ENCODE measurements at places on chromosomes 12 and 14. TPM values are rescaled to one million over a fixed set of nuclear protein-coding genes. Genes with fewer than 3 reads are reported as not detected.

- no peak for DNase-seq
- no peaks in the 10 kb centered on the region for H3K36me3 ChIP-seq
- H3K27me3 ChIP-seq = no peaks in the 10 kb centered on the region
Measured at GRCh38 chr14:35969310-35969709, 143.2 kb downstream of the BRMS1L start.

The RCOR1 gene
- 11.9 TPM for total RNA-seq

- peak overlapping the region; percentile 95 for H3K27ac ChIP-seq
- peak overlapping the region; percentile 98 for H3K4me3 ChIP-seq
- H3K27me3 ChIP-seq = no peaks in the 10 kb centered on the region
- DNase-seq = peak; percentile 95
- H3K36me3 ChIP-seq = peaks cover 20% of the 10 kb centered on the region
- peaks cover 52% of the 10 kb centered on the region for H3K4me1 ChIP-seq
Measured at GRCh38 chr12:46370792-46371717, 1.5 kb downstream of the SLC38A2 start.

The WNK1 gene
- total RNA-seq = 73.6 TPM

The HAL gene
- not detected for total RNA-seq

DNA sequence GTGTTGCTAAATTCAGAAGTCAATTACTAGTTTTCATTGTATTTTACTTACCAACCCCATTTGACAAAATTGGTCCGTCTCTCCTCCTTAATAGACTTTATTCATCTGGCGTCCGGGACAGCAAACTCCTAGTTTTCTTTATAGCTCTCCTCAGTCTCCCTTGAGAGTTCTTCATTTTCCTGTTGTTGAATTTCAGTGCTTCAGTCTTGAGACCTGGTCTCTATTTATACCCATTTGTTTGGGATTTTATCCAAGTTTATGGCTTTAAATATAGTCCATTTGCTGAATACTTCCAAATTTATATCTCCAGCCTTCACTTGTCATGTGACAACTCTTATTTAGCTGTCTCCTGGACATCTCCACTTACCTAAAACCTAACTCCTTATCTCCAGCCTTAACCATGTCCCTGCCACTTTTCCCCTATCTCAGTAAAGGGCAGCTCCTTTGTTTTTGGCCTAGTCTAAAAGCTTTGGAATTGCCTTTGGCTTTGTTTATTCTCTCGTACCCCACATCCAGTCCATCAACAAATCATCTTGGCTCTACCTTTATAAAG, 23.5 kb downstream of the KTN1 start:
- no peaks in the 10 kb centered on the region for H3K27me3 ChIP-seq
- no peak for DNase-seq
- H3K4me3 ChIP-seq = no peak overlapping the region
- no peaks in the 10 kb centered on the region for H3K36me3 ChIP-seq
- no peak overlapping the region for H3K27ac ChIP-seq

GRCh38 chr14:102071283-102071998, 15.4 kb downstream of the HSP90AA1 start:
- no peaks in the 10 kb centered on the region for H3K27me3 ChIP-seq
- DNase-seq = no peak
- no peak overlapping the region for H3K4me3 ChIP-seq
- H3K27ac ChIP-seq = no peak overlapping the region

DNA sequence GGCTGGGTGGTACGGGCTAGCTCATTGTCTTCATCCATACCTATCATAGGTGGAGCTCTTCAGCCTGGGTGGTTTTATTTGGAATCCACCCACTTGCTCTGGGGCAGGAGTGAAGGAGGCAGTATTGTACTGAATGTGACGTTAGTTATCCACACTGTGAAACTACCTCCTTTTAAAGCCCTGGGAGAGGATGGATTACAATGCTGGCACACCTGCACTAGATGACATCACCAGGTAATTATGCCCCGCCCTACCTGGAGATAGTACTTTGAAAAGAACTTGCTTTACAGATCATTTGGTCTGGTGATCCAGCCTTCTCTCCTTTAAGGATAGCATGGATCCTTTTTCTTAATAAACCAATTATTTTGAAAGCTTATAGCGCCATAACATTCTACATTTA, 78.0 kb downstream of the B4GALNT3 start:
- no peaks in the 10 kb centered on the region for H3K36me3 ChIP-seq
- no peaks in the 10 kb centered on the region for H3K27me3 ChIP-seq
- no peak overlapping the region for H3K27ac ChIP-seq
- H3K4me3 ChIP-seq = no peak overlapping the region

- no peak overlapping the region for H3K27ac ChIP-seq
- H3K36me3 ChIP-seq = no peaks in the 10 kb centered on the region
- H3K4me1 ChIP-seq = no peaks in the 10 kb centered on the region
- no peaks in the 10 kb centered on the region for H3K27me3 ChIP-seq
Measured at GRCh38 chr12:93982771-93983315, 165.5 kb upstream of the PLXNC1 start.

DNA sequence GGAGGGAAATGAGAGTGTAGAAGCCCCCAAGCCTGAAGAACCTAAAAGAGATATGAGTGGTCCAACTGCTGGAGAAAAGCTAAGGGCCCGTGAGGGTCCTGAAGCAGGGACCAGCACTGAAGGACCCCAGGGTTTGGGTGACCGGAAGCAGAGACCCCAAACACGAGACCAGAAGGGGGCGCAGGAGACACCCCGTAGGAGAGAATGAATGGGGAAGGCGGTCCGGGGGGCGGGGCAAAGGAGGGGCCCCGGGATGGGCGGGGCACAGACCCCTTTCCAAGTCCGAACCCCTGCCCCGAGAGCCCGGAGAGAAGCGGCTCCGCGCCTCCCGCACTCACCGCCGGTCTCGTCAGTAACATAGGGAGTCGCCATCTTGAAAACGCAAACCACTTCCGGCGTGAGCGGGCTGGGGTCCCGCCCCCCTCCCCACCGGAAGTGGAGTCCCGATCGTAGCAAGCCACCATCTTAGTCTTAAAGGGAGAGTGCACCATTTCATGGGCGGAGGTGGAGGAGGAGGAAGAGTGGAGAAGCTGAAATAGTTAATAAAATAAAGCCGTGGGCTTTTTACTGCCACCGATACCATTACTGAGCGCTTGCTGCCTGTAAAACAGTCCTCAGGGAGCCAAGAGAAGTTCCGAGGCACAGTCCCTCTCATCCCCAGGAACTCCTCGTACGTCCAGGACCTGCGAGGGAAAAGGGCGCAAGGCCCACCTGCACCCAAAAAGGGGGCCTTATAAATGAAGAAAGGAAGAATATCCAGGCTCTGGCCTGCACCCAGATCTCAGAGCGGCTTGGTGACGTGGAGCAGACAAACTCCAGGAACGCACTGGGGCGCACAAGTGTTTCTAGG, 731 bp downstream of the PYM1 start:
- H3K27me3 ChIP-seq = no peaks in the 10 kb centered on the region
- peaks cover 48% of the 10 kb centered on the region for H3K4me1 ChIP-seq
- peaks cover 8% of the 10 kb centered on the region for H3K36me3 ChIP-seq
- H3K4me3 ChIP-seq = peak overlapping the region; percentile 53
- peak; percentile 94 for DNase-seq

- H3K4me1 ChIP-seq = no peaks in the 10 kb centered on the region
- H3K27ac ChIP-seq = no peak overlapping the region
- H3K36me3 ChIP-seq = no peaks in the 10 kb centered on the region
- DNase-seq = peak; percentile 2
- H3K4me3 ChIP-seq = no peak overlapping the region
- H3K27me3 ChIP-seq = no peaks in the 10 kb centered on the region
Measured at GRCh38 chr14:76502638-76503037, 126.7 kb downstream of the ESRRB start.

DNA sequence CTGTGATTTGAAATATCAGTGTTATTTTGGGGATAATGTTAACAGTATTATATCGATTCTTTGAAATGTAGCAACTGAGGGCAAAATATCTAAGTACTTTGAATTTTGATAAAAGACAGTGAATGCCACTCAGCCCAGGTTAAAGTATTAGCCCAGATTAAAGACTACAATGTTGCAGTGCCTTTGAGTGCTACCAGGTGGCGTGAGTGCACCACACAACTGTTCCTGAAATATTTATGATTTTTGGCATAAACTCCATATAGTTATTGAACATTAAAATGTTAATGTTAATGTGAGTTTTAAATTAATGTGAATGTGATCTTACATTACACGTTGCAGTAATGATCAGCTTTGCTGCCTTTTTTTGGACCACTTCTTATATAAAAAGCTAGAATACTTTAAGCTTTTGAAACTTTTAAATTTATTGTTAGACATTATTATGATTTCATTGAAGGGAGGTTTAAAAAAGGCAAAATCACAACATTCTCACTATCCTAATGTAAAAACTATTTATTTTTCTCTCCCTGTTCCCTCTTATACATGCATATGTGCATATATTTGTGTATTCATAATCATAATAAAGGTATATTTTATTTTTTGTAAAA, 22.5 kb downstream of the MRPS35 start:
- peaks cover 3% of the 10 kb centered on the region for H3K36me3 ChIP-seq
- no peaks in the 10 kb centered on the region for H3K4me1 ChIP-seq
- no peak overlapping the region for H3K4me3 ChIP-seq
- no peak overlapping the region for H3K27ac ChIP-seq
- no peak for DNase-seq

GRCh38 chr12:97194546-97194945, 268.1 kb upstream of the RMST start:
- no peak overlapping the region for H3K27ac ChIP-seq
- no peaks in the 10 kb centered on the region for H3K27me3 ChIP-seq
- no peak overlapping the region for H3K4me3 ChIP-seq
- H3K4me1 ChIP-seq = no peaks in the 10 kb centered on the region
- no peak for DNase-seq

DNA sequence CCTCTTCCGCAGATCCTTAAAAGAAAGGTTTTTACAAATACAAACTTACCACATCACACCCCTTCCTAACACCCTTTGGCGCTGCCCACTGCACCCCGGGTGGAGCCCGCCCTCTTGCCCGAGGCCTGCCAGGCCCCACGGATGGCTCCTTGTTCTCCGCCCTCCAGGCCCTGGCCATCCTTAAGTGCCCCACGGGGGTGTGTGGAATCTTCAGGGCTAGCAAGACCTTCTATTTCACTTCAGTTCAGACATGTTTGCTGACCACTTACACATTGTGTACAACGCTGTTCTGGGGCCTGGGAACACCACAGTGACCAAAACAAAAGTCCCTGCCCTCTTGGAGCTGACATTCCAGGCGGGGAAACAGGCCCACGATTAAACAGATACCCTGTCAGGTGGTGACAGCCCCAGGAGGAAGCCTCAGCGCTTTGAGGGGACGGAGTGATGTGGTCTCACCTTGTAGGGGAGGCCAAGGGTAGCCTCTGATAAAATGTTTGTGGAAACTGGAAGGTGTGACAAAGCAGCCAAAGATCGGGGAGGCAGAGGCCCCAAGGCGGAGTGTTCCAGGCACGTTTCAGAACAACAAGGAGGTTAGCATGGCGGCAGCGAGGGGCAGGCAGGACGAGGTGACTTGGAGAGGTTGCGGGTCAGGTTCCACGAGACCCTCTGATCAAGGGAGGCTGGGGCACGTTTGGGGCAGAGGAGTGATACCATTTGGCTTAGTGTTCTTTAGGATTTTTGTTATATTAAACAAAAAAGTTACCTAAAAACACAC, 27.0 kb downstream of the TPCN1 start:
- no peak for DNase-seq
- peaks cover 6% of the 10 kb centered on the region for H3K4me1 ChIP-seq
- peaks cover 5% of the 10 kb centered on the region for H3K36me3 ChIP-seq
- no peaks in the 10 kb centered on the region for H3K27me3 ChIP-seq

DNA sequence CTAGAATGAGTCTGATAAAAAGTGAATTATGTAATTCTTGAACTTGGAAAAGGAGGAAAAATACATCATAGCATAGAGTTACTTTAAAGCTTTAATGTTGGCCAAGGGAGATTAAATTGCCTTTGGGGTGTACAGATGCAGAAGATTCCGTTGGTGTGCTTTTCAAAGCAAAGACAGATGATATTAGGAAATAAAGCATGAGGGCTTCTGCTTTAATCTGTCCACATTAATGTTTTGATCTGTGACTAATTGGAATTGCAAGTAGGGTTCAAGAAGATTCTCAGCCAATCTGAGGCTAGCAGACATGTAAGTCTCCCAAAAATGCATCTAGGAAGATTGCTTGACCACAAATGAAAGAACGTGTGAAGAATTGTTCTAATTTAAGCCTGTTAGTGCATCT, 35.2 kb downstream of the LGR5 start:
- H3K4me1 ChIP-seq = no peaks in the 10 kb centered on the region
- no peak overlapping the region for H3K4me3 ChIP-seq
- no peak overlapping the region for H3K27ac ChIP-seq

GRCh38 chr12:105507311-105508038, 177.0 kb downstream of the C12orf75 start:
- DNase-seq = no peak
- H3K27me3 ChIP-seq = no peaks in the 10 kb centered on the region
- no peak overlapping the region for H3K27ac ChIP-seq
- H3K4me1 ChIP-seq = no peaks in the 10 kb centered on the region

- H3K27ac ChIP-seq = no peak overlapping the region
- no peaks in the 10 kb centered on the region for H3K4me1 ChIP-seq
- no peaks in the 10 kb centered on the region for H3K27me3 ChIP-seq
- H3K36me3 ChIP-seq = no peaks in the 10 kb centered on the region
- peak; percentile 42 for DNase-seq
- H3K4me3 ChIP-seq = no peak overlapping the region
Measured at GRCh38 chr14:23117371-23118020, 1.6 kb downstream of the CEBPE start.

The ACOT6 gene
- not detected for total RNA-seq

DNA sequence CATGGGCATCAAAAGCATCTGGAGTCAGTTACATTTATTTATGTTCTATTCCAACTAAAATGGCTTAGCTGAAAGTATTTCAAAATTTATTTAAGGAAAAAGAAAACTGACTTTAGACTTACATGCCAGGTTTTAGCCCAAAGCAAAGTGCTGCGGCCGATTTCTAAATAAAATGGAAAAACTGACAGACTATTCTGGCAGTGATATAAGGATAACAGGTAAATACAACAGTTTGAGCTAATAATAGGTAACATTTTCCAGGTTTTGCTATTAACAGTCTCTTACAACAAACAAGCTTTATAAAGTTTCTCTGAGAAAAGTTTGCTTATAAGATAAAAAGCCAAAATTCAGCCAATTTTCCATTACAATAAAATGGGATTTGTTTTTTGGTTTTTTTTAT, 937.2 kb upstream of the FLRT2 start:
- H3K27me3 ChIP-seq = no peaks in the 10 kb centered on the region
- no peak overlapping the region for H3K4me3 ChIP-seq
- H3K36me3 ChIP-seq = no peaks in the 10 kb centered on the region
- H3K27ac ChIP-seq = no peak overlapping the region
- peaks cover 11% of the 10 kb centered on the region for H3K4me1 ChIP-seq

GRCh38 chr12:24083838-24084237, 134.4 kb upstream of the SOX5 start:
- no peak overlapping the region for H3K4me3 ChIP-seq
- no peaks in the 10 kb centered on the region for H3K36me3 ChIP-seq

The PLEKHG3 gene
- 67.9 TPM for total RNA-seq

GRCh38 chr14:55136241-55136640, 7.2 kb downstream of the LGALS3 start:
- H3K27ac ChIP-seq = peak overlapping the region; percentile 67
- peaks cover 23% of the 10 kb centered on the region for H3K36me3 ChIP-seq
- H3K4me3 ChIP-seq = no peak overlapping the region
- peaks cover 49% of the 10 kb centered on the region for H3K4me1 ChIP-seq
- DNase-seq = no peak

The KLHL33 gene
- total RNA-seq = 0.83 TPM

Measured in sigmoid colon (tissue), 7 donors.